ENCODE measurements at places on chromosomes 2 and 18.

- no peak for DNase-seq
These were observed 6.4 kb upstream of the DARS1 start for GRCh38 chr2:135991861-135992260.

DNA sequence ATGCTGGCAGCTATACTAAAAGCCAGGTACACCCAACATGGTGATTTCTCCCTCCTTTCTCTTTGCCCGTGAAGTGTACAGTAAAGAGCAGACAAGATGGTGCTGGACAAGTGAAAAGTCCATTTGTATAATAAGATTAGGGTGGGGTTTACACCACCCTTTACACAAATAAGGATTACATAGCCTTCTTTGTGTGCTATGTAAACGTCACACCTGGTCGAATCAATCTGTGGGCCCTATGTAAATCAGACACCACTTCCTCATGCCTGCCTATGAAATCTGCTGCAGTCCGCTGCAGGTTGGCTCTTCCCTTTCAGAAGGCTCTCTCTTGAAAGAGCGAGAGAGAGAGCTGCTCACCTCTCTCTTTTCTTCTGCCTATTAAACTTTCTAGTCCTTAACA, 1054.3 kb upstream of the SLC39A10 start:
- no peak for DNase-seq

DNA sequence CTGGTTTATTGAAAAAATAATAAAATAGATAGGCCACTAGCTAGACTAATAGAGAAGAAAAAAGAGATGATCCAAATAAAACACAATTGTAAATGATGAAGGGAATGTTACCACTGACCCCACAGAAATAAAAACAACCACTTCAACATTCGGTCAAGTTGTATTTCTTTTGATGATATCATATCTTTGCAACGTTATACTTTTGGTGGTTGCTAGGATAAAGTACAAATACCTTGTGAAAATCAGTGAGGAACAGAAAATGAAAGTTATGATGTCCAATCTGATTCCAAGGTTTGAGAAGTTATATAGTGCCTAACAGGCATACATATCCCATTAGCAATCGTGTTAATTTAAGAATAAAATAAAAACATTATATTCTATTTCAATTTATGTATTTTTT, 6.6 kb upstream of the ASNSD1 start:
- DNase-seq: no peak

DNA sequence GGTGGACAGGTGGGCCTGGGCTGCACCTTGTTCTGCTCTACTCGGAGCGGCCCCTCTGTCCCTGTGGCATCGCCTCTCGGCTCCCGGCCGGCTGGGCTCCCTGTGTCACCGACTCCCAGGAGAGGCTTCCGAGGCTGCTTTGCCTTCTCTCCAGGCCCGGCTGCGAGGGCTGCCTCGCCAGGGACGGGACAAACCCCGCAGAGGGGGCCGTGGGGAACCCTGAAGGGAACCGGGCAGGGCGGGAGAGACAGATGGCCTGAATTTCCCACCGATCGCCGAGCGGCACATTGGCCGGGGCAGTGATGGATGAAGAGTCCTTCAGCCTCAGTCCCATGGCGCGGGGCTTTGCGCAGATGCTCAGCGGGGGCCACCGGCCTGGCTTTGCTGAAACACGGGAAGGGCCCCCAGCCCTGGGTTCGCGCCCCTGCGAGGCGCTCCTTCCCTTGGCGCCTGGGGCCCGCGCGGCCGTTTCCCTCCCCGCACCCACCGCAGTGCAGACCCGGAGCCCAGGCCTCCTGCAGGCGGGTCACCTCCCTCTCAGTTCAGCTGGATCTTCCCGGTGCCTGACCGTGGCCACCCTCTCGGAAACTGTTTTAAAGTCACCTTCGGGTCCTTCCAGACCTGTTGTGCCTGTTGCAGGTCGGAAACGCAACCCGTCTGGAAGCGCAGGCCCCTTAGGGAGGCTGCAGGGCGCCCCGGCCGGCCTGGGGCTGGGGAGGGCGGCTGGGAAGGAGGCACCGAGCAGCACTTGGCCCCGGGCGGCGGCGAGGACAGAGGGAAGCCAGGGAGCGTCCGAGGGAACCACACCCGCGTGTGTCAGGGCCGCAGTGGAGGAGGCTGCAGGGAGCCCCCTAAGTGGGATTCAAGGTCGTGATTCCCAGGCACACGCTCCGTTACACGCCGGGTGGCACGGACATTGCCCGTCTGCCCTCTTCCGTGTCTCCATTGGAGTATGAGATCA, 341.9 kb upstream of the SALL3 start:
- DNase-seq: no peak

- no peak for DNase-seq
These were observed 156.2 kb downstream of the SPP2 start for GRCh38 chr2:234206738-234207137.

DNA sequence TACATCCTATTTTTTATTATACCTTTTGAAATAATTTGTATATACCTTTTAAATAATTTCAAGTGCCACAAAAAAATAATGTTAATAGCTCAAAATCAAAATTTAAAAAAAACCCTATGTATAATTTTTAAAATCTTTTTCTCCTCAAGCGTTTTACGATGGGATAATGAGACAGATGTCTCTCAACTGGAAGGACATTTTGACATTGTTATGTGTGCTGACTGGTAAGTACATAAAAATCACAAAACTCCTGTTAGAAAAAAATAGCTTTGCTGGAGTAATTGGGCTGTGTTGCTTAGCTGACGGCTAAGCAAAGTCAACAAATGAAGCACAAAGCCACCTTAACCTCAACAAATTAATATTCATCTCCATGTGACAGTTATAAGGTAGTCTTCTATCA, 198.0 kb upstream of the SIX3 start:
- no peak for DNase-seq

- no peak for DNase-seq
These were observed 69.4 kb downstream of the TWSG1 start for GRCh38 chr18:9403795-9404564.

DNA sequence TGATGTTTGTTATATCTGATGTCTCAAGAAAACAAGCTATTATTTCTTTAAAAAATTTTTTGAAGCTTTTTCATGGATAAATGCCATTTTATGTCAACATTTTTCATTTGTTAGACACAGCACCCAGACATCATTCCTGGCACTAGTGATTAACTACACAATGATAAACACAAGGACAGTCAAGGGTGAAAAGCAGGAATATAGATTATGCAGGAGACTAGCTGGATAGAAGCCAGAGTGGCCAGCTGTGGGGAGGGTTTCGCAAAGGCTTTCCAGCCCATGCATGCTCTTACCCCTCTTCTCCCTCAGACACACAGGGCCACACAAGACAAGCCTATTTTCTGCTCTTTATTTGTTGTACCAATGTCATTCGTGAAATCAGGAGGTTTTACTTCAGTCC, 127.1 kb upstream of the TTC39C start:
- DNase-seq: no peak

DNA sequence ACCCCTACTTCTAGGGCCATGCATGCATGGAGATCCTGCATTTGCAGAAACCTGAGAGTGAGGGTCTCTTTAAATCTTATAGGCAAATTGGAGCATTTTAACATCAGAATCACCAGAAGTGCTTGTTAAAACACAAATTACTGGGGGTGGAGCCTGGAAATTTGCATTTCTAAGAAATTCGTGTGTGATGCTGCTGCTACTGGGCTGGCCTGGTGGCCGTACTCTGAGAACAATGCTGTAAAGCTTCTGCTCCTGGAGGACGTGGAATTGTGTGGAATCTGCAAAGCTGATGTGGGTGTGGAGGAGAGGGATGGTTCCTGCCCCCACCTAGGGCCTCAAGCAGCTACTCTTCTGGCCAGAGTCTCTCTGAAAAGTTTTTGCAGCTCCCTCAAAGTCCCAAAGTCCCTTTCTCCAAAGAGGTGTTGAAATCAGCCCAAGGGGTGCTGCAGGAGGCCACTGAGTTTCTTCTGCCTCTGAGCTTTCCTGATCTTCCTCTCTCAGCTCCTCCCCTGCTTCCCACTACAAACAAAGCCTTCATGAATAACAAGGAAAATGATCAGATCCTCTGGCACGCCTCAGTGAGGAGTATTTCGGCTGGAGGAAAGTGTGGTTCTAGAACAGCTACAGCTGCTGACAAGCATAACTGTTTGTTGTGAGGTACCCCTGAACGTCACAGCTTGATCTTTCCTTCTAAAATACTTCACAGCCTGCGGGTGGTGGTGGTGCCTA, 508.3 kb downstream of the CNTNAP5 start:
- DNase-seq: no peak

DNA sequence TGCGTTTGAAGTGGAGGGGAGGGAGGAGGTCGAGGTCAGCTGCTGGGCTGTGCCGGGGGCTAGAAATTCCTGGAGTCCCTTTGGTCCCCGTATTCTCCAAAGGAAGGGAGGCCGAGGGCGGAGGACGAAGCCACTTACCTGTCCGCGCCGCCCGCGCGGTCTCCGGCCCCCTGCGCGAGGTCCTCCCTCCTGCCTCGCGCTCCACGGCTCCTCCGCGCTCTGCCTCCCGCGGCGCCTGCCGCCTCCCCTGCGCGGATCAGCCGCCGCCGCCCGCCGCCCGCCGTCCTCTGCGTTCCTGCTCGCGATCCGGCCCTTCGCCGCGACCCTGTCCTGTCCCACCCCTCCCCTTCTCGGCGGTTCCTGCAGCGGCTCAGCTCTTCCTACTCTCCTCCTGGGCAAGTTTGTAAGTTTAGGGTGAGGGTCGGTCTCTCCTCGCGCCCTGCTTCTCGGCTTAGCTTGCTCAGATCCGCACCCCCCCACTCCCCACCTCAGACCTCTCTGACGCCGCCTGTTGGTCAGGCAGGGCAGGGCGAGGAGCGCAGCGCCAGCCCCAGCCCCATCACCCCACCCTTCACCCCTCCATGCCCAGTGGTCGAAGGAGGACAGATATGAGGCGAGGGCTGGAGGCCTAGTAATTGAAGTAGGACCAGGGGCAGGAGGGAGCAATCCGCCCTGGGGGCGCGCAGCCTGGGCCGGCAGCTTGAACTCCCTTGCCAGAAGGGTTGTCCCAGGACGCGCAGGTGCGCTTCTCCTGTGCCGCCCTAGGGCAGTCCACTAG, 9.7 kb upstream of the SKOR2 start:
- DNase-seq: no peak

GRCh38 chr2:191870744-191871143, 23.9 kb upstream of the CAVIN2 start:
- no peak for DNase-seq

All from activated effector memory CD4-positive, alpha-beta T cell treated with anti-CD3 and anti-CD28 coated beads, Interleukin-2, amount 50 U/mL, for 16 hours (primary cell).